ENCODE measurements at places on chromosomes 7 and 10.
A peak's percentile ranks its signal among the peaks of the same experiment; 100 is the strongest.

DNA sequence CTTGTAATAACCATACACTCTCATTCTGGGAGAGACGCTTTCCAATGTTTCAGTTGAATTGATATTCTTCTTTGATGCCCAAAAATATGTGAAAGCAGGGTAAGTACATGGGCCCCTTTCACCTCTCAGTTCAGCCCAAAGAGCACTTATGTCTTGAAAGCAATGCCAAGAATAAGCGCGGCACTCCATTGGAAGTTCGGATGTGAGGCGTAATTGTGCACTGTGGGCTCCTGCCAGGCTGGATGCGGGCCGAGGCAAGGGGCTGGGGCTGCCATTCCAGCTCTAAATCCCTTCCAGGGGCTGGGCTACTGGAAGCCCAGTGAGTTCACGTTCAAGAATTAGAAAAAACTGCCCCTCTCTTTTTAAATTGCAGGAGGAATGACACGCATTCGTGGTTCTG lies 113.8 kb downstream of the EBF3 start:
- no peak for DNase-seq

- peak; percentile 72 for DNase-seq
These were observed 45.9 kb upstream of the KCNIP2 start for GRCh38 chr10:101889256-101890210.

DNA sequence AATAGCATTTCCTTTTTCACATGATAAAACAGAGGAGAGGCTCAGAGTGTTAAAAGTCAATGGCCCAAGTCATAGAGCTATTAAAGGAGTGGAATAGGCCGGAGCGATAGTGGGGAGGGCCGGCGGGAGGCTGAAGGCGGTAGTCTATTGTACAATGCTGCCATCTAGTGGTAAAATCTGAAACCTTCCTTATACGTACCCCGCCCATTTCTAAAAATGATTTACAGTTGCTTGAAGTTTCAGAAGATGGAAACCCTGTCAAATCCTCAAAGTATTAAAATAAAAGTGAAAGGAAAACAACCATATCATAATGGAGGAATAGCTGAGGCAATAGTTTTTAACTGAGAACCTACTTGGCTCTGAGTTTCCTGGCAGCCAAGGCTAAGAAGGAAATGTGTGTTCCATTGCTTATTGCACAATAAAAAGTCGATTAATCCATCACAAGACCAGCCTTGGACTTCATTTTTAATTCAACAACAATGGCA lies 209.1 kb downstream of the CCSER2 start:
- peak; percentile 57 for DNase-seq

DNA sequence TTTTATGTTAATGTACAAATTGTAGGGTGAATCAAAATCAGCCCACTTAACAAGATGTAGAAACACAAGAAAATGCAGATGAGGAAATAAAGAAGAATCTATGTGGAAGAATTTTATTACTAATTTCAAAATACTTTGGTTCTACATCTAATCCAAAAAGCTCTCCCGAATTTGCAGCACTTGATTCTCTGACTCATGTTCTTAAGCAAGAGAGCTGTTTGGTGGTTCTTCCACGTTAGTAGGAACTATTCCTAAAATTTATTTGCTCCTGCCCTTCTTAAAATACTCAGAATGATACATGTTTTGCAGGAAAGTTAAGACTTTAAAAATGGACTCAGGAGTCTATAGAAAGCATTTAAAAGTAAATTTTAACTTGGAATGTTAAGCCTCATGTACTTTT lies 91.8 kb downstream of the ZMYND11 start:
- peak; percentile 87 for DNase-seq

- peak; percentile 60 for DNase-seq
These were observed at the start of gene STX1A for GRCh38 chr7:73718905-73719805. Gene STX1A (minus strand): TSS chr7:73719669. CDS start chr7:73719631, 38 bp downstream.

- DNase-seq, result peak; percentile 13
These were observed 488 bp downstream of the MTERF1 start for GRCh38 chr7:91880016-91880412.

Data from AG10803 (cell line).